ENCODE measurements at places on chromosomes 7 and 10.
A peak's percentile ranks its signal among the peaks of the same experiment; 100 is the strongest.

DNA sequence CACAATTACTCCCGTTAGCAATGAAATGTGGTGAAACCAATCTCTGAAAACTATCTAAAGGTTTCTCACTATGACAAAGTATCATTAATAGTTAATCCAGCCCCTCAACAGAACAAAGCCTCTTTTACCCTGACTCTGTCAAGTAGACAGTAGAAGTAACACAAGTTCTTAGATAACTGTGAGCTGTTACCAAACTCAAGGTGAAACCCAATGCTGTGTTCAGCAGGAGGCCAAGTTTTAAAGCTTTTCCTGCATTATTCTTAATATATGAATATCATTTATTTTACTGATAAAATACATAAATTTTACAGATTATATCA, 109.1 kb downstream of the SRPK2 start:
- DNase-seq, result no peak

- no peak for DNase-seq
Measured at GRCh38 chr10:48556713-48557112, 48.2 kb downstream of the ARHGAP22 start.

DNA sequence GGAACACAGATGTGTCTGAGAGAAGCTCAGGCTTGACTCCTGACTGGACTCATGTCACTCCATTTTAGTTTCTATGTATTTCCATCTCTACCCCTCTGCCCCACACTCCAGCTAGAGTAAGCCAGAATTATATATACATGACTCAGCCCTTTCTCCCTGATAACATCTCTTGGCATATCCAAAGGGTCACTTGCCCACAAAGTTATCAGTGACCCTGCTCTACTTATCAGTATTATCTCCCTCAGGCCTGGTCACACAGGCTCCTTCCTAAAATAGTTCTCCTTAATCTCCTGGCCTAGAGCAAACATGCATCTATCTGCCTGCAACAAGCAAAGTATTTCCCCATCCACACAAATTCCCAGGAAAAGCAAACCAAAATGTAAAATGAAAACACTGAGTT, 598.3 kb downstream of the SUGCT start:
- peak; percentile 87 for DNase-seq

DNA sequence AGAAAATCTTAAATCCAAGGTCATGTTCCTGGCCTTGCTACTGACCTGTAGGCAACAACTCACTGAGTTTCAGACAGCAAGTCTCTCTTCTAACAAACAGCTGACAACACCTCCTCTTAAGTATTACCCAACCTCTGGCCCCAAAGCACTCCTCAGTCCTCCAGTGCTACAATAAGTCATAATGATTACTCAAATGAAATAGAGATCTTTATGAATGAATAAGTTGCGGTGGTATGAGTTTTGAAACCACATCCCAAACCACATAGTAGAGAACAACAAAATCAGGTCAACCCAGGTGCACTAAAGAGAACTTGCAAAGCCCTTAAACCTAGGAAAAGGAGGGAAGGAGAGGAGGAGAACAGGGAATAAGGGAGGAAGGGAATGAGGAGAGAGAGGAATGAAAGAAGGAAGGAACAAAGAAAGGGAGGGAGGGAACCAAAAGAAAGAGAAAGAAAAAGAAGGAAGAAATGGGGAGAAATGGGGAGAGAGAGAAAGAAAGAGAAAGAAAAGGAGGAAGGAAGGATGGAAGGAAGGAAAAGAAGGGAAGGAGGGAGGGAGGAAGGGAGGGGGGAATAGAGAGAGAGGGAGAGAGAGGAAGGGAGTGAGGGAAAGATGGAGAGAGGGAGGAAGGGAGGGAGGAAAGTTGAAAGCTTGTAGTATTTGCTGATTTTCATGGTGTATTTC, 142.8 kb upstream of the CALCR start:
- no peak for DNase-seq

- no peak for DNase-seq
Measured at GRCh38 chr7:30493228-30493627, 11.4 kb downstream of the GGCT start.

DNA sequence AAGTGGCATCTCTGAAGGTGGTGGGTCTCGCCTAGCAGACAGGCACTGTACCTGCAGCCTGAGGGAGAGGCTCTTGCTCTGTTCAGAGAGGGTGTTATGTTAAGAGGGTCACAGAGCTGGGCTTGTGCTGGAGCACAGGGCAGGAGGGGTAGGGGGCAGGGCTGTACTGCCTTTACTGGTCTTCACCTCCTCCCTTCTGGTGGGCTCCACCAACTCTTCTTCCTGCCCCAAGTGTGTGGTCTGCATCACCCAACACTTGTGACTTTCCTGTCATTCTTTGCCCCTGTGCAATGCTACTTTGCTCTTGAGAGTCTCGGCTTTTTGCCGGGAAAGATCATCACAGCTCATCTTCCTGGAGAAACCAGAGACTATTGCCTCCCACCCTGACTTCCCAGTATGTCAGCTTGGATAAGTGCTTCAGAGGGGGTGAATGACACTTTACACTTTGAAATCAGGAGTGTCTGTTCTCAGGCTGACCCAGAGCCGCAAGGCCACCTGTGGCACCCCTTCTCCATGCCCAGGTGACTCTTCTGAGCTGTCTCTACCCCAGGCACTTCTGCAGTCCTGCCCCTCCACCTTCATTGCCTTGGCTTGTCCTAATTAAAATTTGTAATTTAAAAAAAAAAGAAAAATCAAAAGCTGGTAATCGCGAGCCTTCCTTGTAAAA, 38.4 kb upstream of the IKZF1 start:
- DNase-seq, result no peak

GRCh38 chr7:80098795-80099194, 35.8 kb upstream of the GNAI1 start:
- DNase-seq, result peak; percentile 54

DNA sequence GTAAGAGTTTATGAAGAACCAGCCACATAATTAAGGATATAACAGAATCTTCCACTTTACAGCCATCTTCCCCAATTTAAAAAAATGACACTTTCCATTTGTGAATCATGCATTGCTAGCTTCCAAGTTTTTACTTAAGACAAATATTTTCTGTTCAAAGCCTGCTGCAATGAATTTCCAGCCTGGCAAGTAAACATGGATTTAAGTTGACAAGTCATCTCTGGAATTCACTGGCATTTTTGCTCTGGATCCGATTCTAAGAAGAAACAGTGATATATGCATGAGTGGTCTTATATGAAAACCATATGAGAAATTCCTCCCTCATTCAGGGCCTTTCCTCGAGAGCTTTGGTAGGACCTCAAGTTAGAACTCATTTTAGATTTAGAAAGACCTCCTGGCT, 116.1 kb upstream of the CDCA7L start:
- DNase-seq, result no peak

DNA sequence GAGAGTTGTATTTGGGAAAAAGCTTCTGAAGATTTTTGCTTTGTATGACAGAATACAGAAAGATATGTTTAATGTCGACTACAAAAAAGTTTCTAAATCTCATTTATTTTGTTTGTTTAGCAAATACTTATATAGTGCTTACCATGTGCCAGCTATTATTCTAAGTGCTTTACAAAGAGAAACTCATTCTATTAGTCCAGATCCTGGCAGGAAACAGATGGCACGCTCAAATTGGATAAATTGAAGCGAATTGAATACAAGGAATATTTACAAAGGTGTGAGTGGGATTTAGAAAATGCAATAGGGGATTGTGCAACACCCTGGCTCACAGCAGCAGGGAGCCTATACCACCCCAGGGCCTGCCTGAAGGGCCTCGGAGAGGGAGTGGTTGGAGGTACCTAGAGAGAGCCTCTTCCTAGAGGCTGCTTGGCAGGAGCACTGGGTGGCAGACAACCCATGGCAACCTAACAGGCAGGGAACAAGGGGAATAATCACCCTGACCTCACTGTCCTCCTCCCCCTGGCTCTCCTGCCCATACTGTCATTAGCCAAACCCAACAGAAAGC, 27.6 kb upstream of the FAM204A start:
- no peak for DNase-seq

DNA sequence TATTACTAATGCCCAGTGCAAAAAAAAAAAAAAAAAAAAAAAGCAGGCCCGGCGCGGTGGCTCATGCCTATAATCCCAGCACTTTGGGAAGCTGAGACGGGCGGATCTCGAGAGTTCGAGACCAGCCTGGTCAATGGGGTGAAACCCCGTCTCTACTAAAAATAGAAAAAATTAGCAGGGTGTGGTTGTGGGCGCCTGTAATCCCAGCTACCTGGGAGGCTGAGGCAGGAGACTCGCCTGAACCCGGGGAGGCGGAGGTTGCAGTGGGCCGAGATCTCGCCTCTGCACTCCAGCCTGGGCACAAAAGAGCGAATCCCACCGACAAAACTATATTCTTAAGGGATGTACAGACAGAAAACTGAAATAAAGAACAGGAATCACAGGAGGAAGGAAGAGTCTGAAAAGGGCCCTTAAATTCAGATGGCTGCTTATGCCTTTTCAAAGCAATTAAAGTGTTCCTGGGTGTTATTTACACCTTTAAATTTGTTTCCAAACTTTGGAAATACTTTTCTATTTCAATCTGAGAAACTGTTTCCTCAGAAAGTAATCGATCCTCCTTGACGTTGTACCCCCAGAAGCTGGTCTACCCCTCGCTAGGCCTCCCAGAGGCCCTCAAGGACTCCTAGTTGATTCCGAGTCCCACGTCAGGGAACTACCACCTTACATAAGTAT, 2.0 kb upstream of the KMT2E start:
- DNase-seq, result no peak

- no peak for DNase-seq
Measured at GRCh38 chr7:38658921-38659320, 27.7 kb upstream of the AMPH start.

DNA sequence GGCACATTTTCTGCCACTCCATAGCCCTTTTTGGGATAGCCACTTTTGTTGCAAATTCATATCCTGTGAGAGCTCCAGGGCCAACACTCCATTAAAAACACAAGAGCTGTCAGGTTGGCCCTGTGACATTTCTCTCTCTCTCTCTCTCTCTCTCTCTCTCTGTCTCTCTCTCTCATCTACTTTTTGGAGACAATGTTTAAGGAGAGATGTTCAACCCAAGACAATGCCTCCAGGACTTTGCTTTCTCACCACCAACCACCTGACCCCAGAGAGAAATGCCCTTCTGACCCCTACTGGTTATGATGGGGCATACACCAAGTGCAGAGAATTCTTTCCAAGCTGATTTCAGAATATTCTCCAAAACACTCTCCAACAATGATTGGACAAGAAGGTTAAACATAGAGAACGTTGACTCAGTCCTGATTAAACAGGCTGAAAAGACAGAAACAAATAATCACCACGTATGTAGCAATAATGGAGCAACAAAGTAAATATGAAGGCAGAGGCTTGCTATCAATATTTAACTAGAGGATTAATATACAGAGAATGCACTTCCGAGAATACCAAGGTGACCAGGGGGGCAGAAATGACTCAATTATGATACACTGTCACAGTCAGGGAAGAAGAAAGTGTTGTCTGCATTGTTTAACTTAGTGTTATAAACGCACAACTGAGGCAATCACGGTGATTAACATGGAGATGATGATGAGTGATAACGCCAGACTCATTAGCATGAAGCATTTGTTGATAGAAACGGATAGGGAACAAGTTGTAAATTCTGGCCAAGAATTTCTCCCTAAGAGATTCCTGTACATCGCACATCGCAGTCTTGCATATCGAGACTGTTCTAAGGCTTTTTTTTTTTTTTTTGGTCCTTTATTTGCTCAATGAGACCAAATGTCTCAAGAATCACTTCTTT, 178.5 kb downstream of the NRP1 start:
- peak; percentile 68 for DNase-seq

DNA sequence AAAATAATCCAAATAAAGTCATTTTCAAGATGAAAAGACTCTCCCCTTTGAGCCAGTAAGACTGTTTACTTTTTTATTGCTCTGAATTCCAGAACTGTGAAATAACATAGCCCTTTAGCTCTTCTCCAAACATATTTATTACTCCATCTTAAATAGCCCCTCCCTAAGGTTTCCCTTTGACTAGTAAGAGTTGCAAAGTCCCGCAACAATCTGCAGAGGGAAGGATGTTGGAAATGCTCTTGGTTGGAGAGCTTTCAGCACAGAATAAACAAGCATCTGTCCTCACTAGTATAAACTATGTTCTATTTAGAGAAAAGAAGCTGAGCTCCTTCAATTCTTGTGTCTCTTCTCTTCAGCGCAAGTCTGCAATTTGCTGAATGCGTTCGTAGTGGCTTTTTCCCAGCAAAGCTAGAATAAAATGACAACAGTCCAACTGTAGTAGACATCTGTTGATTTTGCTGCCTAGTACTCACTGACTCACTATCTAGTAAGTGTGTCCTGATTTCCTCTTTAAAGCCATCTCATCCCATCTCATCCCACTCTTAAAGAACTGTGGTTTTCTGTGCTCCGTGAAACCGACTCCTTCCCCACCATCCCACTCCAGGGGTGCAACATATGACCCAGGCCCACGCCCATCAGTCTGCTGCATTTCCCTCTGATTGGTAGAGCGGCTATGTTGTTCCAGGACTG, 104.0 kb downstream of the FAM107B start:
- DNase-seq, result no peak

GRCh38 chr10:114077815-114078219, 34.2 kb downstream of the ADRB1 start:
- peak; percentile 77 for DNase-seq

DNA sequence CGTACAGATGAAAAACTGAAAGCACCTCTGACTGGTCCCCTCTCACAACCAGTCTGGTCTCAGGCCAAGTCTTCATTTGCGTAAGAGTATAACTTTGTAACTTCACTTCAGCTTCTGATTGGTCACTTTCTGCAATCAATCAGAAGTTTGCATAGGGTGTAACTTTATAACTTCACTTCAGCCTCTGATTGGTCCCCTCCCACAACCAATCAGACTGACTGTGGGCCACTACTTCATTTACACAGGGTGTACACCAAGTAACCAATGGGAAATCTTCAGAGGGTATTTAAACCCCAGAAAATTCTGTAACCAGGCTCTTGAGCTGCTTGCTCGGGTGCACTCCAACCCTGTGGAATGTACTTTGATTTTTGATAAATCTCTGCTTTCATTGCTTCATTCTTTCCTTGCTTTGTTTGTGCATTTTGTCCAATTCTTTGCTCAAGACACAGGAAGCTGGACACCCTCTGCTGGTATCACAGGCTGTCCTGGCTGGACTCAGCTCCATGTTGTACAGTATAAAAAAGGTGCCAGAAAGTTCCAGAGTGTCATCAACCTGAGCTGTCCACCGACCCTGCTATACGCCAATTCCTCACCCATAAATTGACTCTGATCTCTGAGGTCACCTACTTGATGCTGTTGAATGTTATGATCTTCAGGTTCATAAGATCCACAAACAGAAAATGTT, 74.5 kb downstream of the COBL start:
- no peak for DNase-seq

Measured in mesendoderm (in vitro differentiated cells).